Activated naive CD4-positive, alpha-beta T cell (primary cell): ENCODE measurements at places on chromosomes 7 and 10.

DNA sequence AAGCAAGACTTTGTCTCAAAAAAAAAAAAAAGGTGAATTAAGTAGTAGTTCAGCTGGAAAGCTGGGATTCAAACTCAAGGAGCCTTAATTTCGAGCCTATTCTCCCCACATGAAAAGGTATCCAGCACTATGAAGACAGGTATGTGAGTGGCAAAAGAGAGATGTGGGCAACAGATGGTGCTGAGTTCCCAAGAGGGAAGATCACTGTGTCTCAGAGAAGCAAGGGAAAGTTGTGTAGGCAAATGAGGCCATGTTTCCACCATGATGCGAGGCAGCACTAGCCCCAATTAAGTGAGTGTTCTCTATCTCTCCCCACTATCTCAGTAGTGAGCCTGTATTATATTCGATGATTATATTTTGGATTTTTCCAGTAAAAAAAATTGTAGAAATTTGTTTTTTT is 19.8 kb upstream of the ST7 start:
- no peak for DNase-seq

DNA sequence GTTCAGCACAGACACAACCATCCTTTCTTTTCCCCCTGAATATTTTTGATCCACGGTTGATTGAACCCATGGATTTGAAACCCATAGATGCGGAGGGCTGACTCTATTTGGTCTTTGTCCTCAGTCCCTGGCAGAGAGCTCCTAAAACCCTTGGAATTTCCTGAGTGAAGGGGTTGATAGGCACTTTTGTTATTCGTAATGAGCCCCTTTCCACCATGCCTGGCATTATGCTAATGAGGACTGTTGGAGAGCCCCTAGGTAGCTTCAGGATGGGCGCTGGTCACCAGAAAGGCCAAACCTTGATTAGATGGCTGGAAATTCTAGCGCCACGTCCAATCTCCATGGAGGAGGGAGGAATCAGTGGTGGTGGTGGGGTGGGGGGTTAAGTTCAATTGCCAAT is 205.8 kb upstream of the GRB10 start:
- DNase-seq: no peak

DNA sequence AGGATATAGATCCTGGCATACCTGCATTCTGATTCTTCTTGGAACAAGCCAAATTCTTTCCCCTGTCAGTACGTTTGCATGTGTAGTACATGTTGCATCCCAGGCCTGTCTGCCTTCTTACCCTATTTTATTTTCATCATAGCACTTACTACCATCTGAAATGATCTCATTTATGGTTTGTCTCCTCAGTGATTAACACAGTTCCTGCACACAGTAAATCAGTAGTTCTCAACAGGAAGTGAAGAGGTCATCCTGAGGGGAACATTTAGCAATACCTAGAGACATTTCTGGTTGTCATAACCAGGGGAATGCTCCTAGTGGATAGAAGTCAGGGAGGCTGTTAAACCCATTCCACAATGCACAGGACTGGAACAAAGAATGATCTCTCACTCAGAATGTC is 38.2 kb upstream of the SLC26A4 start:
- DNase-seq: no peak

GRCh38 chr7:44338600-44338999 is 13.2 kb upstream of the CAMK2B start:
- no peak for DNase-seq

GRCh38 chr10:69626826-69627225 is 3.2 kb upstream of the FAM241B start:
- no peak for DNase-seq

DNA sequence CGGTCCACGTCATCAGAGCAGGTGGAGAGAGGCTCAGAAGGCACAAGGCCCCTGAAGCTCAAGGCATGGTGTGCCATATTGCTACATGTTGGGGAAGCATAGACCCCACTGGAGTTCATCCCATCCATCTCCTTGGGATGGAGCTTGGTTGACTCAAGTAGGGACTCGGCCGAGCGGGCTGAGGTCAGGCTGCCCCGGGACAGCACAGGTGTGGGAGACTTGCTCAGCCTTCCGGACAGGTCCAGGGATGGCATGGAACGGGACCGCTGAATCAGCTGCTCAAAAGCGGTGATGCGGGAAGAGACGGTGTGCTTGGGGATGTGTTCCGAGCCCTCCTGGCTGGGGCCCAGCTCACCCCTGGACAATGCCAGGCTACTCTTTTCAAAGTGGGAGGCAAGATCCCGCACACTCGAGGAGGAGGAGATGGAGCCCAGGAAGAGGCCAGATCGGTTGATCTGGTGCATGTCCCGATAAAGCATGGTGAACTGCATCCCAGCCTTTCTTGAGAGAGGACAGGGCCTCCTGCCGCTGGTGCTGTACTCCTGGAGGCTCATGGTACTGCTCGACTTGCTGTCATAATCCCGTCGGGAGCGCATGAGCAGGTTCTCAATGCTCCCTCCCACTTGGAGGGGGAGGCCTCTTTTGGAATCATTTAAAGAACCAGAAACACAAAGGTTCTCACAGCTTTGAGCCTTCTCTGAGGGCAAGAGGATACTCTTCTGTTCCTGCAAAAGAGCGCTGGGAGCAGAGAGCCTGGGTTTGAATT is 65.6 kb upstream of the PDLIM1 start:
- DNase-seq: no peak

DNA sequence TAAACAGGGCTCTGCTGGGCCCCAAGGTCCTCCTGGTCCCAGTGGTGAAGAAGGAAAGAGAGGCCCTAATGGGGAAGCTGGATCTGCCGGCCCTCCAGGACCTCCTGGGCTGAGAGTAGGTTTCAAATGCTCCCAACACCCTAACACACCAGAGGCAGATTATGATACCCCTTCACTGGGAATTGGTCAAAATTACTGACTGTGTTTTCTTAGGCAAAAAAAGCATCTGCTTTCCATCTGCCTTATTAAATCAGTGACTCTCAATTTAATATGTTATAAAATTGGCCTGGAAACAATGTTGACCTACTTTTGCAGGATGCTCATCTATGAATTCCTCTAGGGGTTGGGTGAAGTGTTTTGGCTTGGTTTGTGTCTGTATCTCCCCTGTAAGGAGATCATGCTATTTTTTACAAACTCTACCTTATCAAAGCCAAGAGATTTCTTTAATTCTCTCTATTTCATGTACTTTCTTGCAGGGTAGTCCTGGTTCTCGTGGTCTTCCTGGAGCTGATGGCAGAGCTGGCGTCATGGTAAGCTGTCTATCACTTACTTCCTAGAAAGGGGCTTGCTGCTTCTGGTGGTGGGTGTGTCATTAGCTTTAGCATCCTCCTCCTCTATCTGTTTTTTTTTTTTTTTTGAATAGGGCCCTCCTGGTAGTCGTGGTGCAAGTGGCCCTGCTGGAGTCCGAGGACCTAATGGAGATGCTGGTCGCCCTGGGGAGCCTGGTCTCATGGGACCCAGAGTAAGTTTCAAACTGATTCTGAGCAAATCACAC is 15.9 kb downstream of the COL1A2 start:
- no peak for DNase-seq

DNA sequence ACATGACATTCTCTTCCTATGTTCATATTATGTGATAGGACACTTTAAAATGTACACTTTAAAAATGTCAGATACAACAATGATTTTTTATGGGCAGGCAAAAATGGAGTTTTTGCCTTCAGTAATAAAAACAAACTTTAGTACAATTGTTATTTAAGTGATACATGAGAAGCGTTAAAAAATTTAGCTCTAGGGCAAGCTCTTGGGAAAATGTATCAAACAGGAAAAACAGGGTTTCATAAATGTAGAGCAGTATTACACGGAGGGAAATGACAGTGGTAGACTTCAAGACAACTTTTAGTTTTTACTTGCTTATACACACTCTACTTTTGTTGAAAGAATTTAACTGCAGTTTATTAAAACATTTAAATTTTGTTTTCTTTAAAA is 1.5 kb downstream of the FHIP2A start:
- no peak for DNase-seq

DNA sequence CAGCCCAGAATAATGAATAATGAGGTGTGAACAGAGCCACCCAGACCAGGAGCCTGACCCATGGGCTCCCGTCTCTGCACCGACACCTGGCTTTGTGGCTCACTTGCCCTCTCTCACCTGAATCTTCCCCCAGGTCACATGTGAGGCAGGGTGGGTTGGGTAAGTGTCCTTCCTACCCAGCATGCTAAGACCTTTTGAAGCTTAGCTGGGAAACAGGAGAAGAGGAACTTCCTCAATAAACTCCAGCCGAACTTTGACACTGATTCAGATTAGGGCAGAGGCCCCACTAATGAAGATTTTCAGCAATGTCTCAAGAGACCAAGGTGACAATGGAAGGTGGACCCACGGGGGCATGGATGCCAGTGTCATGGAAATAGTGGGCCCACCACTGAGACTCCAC is 46.6 kb upstream of the AQP1 start:
- no peak for DNase-seq

GRCh38 chr7:79037001-79037400 is 416.5 kb downstream of the MAGI2 start:
- DNase-seq: no peak

DNA sequence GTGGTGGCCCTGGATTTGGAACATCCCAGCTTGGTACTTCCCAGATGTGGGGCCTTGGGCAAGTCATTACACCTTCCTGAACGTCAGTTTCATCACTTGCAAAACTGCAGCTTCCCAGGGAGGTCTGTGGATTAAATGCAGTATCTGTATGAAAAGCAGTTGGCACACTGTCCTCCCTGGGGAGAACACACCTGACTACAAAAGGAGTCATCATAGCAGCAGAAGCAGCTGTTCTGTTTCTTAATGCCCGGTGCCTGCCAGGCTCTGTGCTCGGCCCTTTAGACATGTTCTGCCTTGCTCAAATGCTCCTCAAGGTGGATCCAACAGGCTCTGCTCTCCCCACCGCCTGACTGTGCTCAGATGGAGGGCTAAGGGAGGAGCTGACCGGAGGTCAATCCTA is 31.0 kb downstream of the CDCA7L start:
- no peak for DNase-seq

- DNase-seq: no peak
Measured at GRCh38 chr7:38507384-38507783, 123.8 kb downstream of the AMPH start.

- no peak for DNase-seq
Measured at GRCh38 chr7:30116771-30117170, 18.0 kb upstream of the MTURN start.

GRCh38 chr10:17910125-17910789 is 41.5 kb upstream of the SLC39A12 start:
- no peak for DNase-seq

GRCh38 chr7:16347066-16347826 is 74.1 kb downstream of the CRPPA start:
- DNase-seq: no peak
